ENCODE measurements at places on chromosomes 11 and 22. TPM values are rescaled to one million over a fixed set of nuclear protein-coding genes. Genes with fewer than 3 reads are reported as not detected.

RFPL2 gene
- not detected for total RNA-seq

CARD16 gene
- total RNA-seq: 4.2 TPM

SCGB1C1 gene
- total RNA-seq: not detected

RIMBP3C gene
- not detected for total RNA-seq

TMEM151A gene
- total RNA-seq: not detected

MTA2 gene
- total RNA-seq: 63.7 TPM

INS gene
- total RNA-seq: not detected

OOSP2 gene
- total RNA-seq: not detected

GDPD4 gene
- total RNA-seq: not detected

TRAF6 gene
- 12.5 TPM for total RNA-seq

FGF19 gene
- not detected for total RNA-seq

ZP1 gene
- total RNA-seq: not detected

SCGB2A2 gene
- total RNA-seq: not detected

CATSPERZ gene
- total RNA-seq: not detected

CAPN5 gene
- total RNA-seq: 5.2 TPM

SULT4A1 gene
- under 0.01 TPM for total RNA-seq

SSH3 gene
- total RNA-seq: 6.8 TPM

CD82 gene
- total RNA-seq: 35.5 TPM

SMC1B gene
- under 0.01 TPM for total RNA-seq

ART1 gene
- 2.1 TPM for total RNA-seq

PTPRCAP gene
- total RNA-seq: not detected

C1QTNF4 gene
- 6.8 TPM for total RNA-seq

CSTF3 gene
- total RNA-seq: 50.6 TPM

APOBEC3B gene
- 1.6 TPM for total RNA-seq

TRIM48 gene
- not detected for total RNA-seq

MS4A6E gene
- not detected for total RNA-seq

KCNK4 gene
- not detected for total RNA-seq

DUSP8 gene
- total RNA-seq: 0.52 TPM

XKR3 gene
- not detected for total RNA-seq

OR4D5 gene
- total RNA-seq: 0.52 TPM

CNGA4 gene
- not detected for total RNA-seq

All from skeletal muscle tissue (tissue), 5 donors.